ENCODE measurements at places on chromosomes 5 and 9.

- DNase-seq = no peak
These were observed 20.1 kb upstream of the LAMC3 start for GRCh38 chr9:130988905-130989304.

- DNase-seq = no peak
These were observed 394.5 kb upstream of the EDIL3 start for GRCh38 chr5:84779186-84779585.

DNA sequence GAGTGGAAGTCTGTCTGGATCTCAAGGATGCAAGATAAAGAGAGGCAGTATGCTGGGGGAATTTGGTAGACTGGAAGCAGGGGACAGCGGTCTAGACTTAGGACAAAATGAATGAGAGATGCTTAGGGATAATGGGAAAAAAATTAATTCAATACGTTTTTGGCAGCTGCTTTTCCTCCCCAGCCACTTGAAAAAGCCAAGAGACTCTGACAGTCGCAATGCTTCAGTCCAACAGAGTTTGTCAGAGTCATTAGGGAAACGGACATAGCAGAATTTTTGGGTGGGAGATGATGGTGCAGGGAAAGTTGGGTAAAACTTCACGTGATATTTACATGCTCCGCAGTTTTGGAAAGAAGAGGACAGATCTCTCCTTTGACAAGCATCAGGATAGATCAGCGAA, 129.7 kb downstream of the GOLPH3 start:
- no peak for DNase-seq

- no peak for DNase-seq
These were observed 6.0 kb upstream of the NDUFB6 start for GRCh38 chr9:32578976-32579375.

- peak; percentile 21 for DNase-seq
These were observed 8.2 kb upstream of the GRAMD2B start for GRCh38 chr5:126414874-126415502.

- DNase-seq = no peak
These were observed 111.6 kb downstream of the SREK1 start for GRCh38 chr5:66255714-66256113.

- no peak for DNase-seq
These were observed 60.4 kb downstream of the GHR start for GRCh38 chr5:42483472-42484154.

GRCh38 chr9:78972303-78972999, 599.3 kb upstream of the TLE4 start:
- DNase-seq = no peak

- DNase-seq = peak; percentile 79
These were observed 49.9 kb downstream of the SHB start for GRCh38 chr9:38018958-38019602.

DNA sequence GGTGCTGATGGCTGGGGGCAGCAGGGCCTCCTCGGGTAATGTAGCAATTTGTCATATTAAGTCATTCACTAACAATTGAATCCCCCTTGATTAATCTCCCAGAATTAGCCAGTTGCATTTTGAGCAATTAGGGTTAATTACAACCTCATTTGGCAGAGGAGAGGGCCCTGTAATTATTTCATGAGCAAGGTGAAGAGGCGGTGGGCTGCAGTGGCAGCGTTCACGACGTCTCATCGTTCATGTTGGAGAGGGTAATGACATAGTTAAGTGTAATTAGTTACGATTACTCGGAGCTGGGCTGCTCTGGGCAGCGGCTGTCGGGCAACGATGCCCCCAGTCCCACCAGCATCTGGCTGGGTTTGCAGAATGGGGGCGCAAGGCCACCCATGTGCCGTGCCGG, 46.0 kb downstream of the NEK6 start:
- no peak for DNase-seq

GRCh38 chr5:180717989-180718388, 21.9 kb downstream of the OR2Y1 start:
- no peak for DNase-seq

DNA sequence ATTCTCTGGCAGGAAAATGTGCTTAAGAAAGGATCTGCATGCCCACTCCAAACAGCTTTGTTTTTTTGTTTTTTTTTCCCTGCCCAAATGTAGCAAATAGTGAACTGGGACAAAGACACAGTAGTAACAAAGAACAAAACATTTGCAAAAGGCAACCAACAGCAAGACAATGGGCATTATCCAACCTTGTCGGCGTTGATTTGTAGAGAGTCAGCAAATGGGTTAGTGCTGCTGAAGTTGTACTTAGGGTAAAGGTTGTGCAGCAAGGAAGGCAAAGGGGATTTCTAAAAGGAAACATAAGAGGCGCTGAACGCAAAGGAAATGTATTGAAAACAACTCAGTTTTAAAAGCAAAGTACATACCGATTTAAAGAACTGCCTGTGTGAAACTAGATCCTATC, 136.2 kb downstream of the MPDZ start:
- DNase-seq = no peak

DNA sequence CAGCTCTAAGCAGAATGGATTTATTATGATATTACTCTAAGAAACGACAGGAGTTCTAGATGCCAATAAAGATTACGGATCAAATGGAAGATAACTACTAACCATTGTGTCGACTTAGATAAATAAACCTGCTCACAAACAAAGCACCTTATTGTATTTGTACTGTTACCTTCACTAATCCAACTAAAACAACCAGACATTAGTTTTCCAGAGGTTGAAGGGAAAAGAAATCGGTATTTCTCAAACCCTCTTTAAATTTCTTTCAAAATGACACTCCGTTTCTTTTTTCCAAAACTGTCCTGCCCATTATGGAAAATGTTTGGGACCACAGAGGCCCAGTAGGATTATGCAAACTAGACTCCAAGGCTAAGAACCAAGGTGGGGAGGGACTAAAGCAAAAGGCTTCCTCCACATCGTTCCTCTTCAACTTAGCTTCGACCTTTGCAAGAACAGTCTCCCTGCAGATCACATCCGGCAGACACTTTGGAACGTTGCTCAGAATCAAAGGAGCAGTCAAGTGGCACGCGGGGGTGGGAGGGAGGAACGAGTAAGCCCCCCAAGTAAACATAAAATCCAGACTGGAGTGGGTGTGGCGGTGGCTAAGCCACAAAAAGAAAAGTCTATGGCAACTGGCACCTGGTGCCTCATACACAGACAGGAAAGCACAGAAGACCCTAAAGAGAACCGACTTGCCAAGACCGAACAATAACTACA, 2.7 kb downstream of the MLLT3 start:
- DNase-seq = peak; percentile 63

DNA sequence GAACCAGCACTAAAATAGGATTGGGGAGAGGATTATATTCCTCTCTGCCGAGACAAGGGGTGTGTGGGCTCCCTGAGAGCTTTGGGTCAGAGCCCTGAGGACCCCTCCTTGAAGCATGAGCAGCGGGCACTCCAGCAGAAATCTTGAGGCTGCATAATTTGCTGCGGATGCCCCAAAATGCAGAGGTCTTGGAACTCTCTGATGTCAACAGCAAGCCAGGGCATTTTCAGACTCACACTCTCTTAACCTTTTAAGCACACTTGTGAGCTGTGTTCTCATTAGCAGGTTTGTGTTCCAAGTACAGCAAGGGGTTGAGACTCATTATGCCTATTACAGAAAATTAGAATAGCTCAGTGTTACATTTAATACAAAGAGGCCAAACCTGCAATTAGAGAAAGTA, 513.0 kb upstream of the ADAMTS16 start:
- DNase-seq = no peak

- peak; percentile 76 for DNase-seq
These were observed 326.1 kb downstream of the NSG2 start for GRCh38 chr5:174371600-174372094.

DNA sequence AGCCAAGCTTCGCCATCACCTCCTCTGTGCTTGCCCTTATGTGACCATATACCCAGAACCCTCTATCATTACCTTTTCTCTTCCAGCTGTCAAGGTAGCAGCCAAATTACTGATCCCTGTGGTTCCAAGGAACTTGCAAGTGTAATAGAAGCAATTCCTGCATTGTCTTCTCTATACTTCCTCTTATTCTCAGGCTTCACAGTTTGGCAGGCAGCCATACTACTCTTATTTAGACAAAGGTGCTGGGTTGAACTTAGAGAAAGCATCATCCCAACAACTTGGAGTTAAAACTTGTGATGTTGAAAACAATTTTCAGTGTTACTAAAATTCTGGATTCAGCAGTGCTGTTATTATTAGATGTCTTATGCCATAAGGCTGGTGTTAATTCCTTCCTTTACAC, 93.2 kb downstream of the NLN start:
- no peak for DNase-seq

DNA sequence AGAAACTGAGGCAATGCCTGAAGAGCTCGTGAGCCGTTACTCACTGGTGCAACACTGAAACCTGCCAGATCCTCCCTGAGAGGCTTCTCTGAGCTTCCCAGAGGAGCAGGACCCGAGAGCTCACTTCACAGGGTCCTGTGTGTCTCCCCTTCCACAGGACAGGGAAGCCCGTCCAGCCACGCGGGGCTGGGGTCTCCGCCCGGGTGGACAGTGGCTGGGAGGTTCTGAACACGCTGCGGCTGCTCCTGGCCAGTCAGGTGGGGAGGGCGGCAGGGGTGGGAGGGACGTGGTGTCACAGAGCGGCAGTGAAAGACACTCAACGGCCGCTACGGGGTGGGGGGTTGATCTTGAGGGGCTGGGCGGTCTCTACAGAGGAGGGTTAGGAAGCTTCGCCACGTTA, 290 bp upstream of the ZDHHC11 start:
- DNase-seq = no peak

- DNase-seq = peak; percentile 34
These were observed 234.8 kb downstream of the RFK start for GRCh38 chr9:76159293-76159926.

GRCh38 chr9:133142684-133143622, 20.8 kb downstream of the GBGT1 start:
- DNase-seq = no peak

DNA sequence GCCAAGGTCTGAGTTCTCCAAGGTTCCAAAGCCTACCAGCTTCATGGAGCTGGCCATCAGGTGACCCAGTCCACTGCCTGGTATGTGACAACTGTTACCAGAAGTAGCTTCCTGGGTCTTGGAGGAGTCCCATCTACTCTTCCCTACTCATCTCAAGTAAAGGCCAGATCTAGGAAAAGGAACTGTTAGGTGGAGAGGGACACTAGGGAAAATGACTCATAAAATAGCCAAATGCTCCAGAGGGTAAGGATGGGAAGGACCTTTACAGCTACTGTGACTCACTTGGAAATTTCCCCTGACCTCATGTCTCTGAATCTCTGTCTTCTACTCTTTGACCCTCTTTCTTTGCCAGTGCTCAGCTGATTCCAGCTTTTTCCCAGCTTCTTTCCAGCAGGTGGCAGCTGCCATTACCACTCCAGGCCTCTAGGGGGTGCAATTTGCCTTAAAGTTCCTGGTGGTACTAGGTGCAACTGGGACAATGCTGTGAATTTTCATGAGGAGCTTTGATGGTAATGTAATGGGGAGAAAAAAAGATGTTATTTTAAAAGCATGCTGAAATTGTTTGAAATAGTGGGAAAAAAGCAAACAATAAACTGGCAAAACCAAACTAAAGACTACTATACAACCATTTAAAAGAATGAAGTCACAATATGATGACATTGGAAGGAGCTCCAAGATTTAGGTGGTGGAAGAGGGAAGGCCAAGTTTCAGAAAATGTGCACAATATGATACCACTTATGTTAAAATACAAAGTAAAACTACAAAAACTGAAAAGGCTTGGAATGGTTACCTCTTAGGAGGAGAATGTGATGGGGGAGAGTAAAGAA, 27.1 kb upstream of the MYORG start:
- DNase-seq = peak; percentile 94

DNA sequence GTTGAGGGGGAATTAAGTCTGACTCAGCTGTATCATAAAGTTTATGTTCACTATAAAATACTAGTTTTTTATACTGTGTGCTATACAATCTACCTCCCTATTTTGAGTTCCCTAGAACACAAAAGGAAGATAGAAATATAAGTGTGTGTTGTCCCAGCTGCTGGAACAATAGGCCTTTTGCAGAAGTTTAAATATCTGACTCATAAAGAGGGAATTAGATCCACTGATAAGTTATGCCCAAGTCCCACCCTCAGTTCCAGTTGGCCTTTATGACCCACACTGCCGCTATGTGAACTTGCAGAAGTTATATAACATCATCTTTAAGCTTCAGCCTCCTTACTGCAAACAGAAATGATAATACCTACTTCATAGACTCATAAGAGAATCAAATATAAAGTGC, 88.5 kb upstream of the DAB2 start:
- peak; percentile 42 for DNase-seq

DNA sequence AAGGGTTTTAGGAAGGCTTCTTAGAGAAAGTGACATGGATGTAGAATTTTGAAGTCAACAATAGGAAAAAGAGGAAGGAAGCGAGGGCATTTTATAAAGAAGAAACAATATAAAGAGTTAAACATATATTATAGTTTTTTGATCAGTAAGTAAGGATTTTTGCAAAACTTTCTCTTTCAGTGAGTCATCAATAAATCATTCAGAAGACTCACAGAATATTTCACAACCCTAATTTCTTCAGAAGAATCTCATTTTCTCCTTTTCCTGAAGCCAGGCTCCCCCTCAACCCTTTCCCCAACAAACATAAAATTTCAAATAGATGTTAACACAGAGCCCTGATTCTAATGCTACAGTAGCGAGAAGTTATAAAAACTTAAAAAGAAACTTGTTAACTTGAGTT, 4.3 kb upstream of the COX7C start:
- DNase-seq = no peak
